Heart left ventricle (tissue), 16 donors: ENCODE measurements at places on chromosomes 4 and X. TPM values are rescaled to one million over a fixed set of nuclear protein-coding genes. Genes with fewer than 3 reads are reported as not detected.
A peak's percentile ranks its signal among the peaks of the same experiment; 100 is the strongest.

DNA sequence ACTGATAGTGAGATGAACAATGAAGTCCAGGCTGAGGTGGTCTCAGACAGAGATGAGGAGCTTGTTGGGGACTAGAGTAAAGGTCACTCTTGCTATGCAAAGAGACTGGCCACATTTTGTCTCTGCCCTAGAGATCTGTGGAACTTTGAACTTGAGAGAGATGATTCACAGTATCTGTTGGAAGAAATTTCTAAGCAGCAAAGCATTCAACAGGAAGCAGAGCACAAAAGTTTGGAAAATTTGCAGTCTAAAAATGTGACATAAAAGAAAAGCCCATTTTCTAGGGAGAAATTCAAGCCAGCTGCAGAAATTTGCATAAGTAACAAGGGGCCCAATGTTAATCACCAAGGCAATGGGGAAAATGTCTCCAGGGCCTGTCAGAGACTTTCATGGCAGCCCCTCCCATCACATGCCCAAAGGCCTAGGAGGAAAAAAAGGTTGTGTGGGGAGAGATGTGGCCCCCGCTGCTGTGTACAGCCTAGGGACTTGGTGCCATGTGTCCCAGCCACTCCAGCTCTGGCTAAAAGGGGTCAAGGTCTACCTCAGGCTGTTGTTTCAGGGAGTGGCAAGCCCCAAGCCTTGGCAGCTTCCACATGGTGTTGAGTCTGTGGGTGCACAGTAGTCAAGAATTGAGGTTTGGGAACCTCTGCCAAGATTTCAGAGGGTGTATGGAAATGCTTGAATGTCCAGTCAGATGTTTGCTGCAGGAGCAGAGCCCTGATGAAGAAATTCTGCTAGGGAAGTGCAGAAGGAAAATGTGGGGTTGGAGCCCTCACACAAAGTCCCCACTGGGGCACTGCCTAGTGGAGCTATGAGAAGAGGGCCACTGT is 262.8 kb downstream of the DKK2 start:
- no peak for DNase-seq

- no peak for DNase-seq
These were observed 174.1 kb downstream of the CBR4 start for GRCh38 chr4:168835880-168836454.

- peak; percentile 70 for DNase-seq
These were observed 566 bp downstream of the CORIN start for GRCh38 chr4:47837094-47837907.

The TRIM61 gene
- polyA plus RNA-seq: 0.76 TPM

The SCRG1 gene
- polyA plus RNA-seq: 0.08 TPM

The STATH gene
- polyA plus RNA-seq: not detected
